ENCODE measurements at places on chromosomes 12 and 14.

GRCh38 chr12:120562906-120563305, 18.3 kb downstream of the POP5 start:
- DNase-seq, result no peak

- DNase-seq, result no peak
These were observed 14.0 kb downstream of the GTSF1 start for GRCh38 chr12:54459355-54459754.

DNA sequence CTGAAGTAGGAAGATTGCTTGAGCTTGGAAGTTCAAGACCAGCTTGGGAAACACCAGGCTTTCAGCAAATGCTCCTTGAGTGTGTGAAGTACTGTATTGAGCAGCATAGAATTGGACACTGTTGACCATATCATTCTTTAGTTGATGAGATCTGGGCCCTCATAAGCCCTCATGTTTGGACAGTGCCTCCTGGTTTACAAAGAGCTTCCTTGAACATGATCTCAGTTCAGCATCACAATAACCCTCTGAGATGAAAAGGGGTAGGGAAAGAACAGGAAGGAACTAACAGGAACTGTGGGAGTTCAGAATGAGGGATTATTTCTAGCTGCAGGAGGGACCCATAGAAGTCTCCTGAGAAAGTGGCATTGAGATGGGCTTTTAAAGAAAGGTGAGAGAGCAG, 153.2 kb downstream of the C12orf75 start:
- DNase-seq, result no peak

- DNase-seq, result no peak
These were observed 3.4 kb downstream of the RBM19 start for GRCh38 chr12:113962733-113963132.

DNA sequence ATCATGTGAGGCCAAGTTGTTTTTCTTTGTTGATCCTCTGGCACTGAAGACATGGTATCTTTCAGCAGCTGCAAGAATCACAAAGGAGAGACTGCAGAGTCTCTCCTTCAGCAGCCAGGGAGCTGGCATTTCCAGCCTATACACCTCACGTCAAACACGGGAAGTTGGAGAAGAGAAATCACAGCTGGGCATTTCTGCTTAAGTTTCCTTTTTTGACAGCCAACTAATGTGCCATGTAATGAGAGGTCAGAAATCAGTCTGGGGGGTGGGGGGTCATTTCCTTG, 28.3 kb downstream of the PHLDA1 start:
- DNase-seq, result no peak

DNA sequence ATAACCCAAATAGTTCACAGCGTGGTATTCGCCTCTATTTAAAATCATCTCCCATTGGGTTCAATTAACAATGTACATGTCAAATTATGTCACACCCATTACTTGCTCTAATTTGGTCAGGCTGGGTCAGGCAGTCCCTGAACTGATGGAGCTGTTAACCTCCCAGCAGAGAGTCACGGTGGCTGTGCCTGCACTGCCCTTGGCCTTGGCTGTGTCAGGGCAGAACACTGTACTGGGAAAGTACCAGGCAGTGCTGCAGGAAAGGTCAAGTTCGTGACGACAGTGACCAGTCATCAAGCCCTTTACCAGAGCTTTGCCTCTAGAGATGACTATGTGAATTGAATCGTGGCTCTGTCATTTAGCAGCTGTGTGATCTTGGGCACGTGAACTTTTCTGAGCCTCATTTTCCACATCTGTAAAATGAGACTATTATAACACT, 100.0 kb downstream of the ARF6 start:
- peak; percentile 25 for DNase-seq

DNA sequence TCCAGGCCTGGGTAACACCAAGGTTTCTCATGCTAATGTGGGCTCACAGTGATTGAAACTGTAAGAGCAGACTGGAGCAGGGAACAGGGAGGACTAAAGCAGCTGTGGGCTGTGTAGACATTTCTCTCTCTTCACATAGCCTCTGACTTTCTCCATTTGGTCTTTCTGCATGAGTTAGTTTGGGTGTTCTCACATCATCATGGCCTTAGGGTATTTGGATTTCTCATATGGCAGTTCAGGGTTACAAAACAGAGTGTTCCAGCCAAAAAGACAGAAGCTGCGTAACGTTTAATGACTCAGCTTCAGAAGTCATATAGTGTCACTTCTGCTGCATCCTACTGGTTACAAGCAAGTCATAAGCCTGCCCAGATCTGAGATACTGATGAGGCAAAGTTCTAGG, 52.0 kb upstream of the OSBPL8 start:
- DNase-seq, result no peak

- no peak for DNase-seq
These were observed 325.2 kb upstream of the DIO2 start for GRCh38 chr14:80536456-80536855.

GRCh38 chr14:52124791-52125684, 56.2 kb upstream of the NID2 start:
- DNase-seq, result no peak

DNA sequence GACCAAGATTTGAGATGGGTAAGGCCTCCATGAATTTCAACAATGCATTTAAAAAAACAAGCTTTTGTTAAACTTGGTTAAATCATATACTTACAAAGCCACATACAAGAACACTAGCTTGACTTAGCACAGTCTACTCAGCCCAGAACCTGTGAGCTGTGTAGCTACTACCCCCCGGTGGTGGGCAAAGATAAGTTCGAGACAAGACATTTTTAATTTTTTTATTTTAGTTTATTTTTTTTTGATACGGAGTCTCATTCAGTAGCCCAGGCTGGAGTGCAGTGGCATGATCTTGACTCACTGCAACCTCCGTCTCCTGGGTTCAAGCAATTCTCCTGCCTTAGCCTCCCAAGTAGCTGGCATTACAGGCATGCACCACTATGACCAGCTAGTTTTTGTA, 3.7 kb upstream of the NECAP1 start:
- peak; percentile 21 for DNase-seq

DNA sequence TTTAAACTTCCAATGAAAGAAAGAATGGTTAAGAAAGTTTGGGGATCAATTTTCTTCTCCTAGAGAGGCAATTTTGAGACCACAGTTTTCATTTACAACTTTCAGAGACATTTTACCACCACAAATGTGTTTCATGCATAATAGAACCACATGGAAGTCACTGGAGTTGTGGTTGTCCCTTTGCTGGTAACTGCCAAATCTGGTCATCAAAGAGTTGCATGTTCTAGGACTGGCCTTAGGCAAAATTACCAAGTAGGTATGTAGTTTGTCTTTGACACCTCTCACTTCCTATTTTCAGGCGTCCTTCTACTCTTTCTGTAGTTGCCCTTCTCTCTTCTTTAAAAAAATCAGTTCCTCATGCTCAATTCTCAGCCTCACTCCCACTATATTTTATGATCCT, 54.3 kb upstream of the TMX1 start:
- no peak for DNase-seq

DNA sequence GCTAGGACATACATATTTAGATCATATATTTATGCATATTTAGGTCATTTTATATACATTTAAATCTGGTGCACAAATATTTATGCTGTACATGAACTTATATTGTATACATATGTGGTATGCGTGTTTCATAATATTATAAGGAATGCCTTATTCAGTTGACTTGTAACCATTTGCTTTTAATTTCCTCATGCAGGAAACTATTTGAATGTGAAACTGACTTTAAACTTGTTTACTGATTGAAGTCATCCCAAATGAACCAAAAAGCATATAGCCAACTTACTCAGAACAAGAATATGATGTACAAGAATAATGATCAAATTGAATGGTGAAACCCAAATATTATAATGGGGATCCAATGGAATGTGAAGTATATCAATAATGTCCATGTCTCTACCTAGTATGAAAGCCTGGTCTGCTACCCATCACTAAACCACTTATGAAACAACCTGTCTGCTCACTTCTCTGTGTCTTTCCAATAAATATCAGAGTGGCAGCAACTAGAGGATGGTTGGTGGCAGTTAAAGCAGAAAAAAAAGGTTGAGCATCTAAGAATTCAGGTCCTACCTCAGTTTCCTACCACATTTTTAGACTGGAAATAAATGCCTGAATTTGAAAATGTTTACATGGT, 38.3 kb downstream of the RPS6KA5 start:
- DNase-seq, result no peak

- DNase-seq, result peak; percentile 15
These were observed at the start of gene TPH2 for GRCh38 chr12:71938728-71939385. Gene TPH2 (plus strand): TSS chr12:71938845. CDS start chr12:71938987, 142 bp downstream.

DNA sequence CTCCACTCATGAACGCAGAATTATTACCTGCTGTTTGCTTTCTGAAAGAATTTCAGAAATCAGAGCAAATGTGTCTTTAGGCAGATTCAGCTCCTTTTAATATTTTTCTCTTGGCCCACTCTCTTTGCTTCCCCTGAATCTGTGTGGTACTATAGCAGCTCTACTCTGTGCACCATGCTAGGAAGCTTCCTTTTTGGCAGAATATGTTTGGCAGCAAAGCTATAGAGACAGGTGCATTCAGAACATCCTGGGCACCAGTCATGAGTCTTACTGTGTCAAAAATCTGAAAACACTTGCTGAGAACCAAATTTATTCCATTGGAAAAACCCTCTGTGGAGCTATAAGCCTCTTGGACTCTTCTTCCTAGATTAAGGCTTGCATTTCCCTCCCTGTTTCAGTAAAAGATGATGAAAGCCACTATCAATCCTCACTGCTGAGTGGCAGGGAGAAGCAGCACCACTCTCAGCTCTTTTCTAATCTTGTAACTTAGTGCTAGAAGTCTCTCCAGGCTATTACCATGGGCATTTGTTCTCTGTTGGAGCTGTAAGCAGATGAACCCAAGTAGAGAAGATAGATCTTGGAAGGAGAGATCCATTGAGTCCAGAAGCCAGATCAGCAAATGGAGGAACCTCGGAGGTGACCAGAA, 18.2 kb downstream of the CIPC start:
- DNase-seq, result no peak

DNA sequence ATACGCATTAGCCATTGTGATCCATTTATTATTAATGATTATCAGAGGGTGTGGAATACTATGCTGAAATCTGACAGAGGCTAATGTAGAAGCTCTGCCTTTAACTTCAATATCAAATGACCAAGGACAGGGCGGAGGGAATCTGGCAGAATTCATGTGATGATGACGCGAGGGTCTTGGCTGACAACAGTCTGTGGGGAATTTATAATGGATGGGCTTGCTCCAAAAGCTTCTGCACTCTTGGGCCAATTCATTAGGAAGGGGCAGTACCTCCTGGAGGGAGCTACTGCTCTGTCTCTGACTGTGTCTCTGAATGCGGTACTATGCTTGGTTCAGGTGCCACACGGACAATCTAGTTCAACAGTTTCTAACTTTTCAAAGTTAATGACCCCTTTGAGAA, 46.2 kb downstream of the GALNT8 start:
- DNase-seq, result no peak

DNA sequence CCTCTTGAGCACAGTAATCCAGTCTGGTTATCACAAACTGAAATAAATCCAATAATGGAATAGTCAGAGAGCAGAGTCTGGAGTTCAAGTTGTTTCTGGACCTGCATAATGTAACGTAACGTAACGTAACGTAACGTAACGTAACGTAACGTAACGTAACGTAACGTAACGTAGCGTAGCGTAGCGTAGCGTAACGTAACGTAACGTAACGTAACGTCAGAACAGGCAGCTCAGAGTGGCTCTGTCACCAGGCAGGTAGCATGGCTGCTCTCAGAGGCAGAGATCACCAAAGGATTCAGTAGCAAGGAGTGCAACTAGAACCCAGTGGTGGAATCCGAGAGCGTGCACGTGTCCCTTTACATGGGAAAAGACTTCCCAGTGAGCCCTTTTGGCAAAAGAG, 85.7 kb upstream of the USP44 start:
- DNase-seq, result no peak

DNA sequence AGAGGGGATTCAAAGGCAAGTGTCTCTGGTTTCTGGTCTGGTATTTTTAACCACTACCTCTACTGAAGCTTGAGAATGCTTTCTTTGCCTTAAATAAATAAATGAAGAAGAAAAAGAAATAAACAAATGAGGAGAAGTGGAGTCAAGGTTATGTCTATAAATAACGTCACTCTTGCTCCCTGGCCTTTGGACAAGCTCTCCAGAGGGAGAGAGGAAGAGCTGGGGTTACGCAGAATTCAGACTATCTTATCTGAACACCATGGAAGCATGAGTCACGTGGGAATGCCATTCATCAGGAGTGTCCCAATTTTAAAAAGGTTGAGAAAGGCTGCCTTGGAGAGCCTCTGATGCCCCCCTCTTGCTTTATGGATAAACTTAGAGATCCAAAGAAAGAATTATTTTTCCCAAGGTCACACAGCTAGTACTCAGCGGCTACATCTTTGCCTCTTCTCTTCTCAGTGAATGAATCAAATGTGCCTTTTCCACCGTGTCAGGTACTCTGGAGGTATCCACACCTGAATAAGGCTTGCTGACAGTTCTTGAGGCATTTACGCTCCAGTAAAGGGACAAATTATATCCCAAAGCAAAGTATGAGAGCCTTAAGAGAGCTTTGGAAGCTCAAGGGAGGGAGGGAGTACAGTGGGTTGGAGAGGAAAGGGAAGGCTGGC, 12.9 kb upstream of the MSI1 start:
- DNase-seq, result no peak

GRCh38 chr12:11753826-11754225, 104.4 kb downstream of the ETV6 start:
- DNase-seq, result no peak

DNA sequence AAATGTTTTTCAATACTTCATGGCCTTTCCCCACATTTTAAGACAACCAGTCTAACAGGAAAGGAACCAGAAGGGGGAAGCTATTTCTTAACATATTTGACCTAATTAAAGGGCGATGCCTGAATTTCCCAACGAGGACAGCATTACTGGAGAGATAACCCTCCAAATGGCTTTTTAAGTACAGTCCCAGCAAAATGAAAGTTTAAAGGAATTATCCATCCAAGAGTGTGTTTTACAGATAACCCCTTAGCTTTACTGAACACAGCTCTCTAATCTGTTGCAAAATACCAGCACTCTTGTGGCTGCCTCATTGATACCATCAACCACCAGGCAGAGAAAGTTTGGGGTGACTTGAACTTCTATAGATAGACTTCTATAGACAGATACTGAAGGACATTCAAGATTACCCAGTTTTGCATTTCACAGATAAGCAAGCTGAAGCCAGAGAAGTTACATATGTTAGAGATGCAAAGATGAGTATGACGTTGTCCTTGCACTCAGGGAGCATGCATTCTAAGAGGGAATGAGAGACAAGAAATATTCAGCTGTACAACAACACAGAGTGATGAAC, 41.3 kb upstream of the DUSP6 start:
- DNase-seq, result no peak

DNA sequence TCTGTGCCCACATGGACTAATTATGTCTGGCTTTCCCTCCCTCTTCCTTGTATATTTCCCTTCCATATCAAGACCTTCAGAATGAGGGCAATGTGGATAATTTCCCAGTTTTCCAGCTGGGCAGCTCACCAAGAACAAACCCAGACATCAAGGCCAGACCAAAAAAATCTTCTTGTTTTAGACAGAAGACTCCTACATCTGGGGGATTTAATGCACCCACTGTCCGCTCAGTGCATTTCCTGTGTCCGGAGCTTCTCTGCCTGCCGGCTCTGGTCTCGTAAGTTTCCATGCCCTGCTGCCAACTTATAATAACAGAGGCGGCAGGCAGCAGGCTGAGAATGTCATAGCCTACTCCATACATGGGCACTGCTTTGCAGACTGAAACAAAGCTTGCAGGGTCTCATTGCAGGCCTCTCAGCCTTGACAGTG, 207.2 kb upstream of the BCL2L14 start:
- DNase-seq, result peak; percentile 43
